Right renal pelvis (tissue), 4 donors: ENCODE measurements at places on chromosomes 6 and 20. TPM values are rescaled to one million over a fixed set of nuclear protein-coding genes. Genes with fewer than 3 reads are reported as not detected.

DNA sequence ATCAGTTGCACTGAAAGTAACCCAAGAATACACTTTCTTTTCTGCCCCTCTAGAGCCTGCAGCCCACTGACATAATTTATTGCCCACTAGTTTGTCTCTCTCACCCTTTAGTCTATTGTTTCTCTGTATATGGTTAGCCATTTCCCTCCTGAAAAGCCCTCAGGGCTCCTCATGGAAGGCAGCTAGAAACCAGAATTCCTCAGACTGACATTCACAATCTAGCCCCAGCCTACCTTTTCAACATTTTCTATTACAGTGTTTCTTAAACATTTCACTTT, 21.4 kb upstream of the PAQR8 start:
- DNase-seq: no peak

- no peak for DNase-seq
These were observed 16.4 kb upstream of the TTPAL start for GRCh38 chr20:44459271-44459670.

- no peak for DNase-seq
These were observed 106.4 kb upstream of the TAB2 start for GRCh38 chr6:149211046-149211571.

The RBM24 gene
- polyA plus RNA-seq: 0.60 TPM

- DNase-seq: no peak
These were observed 526.6 kb upstream of the ARID1B start for GRCh38 chr6:156250593-156250992.
